Stimulated activated CD4-positive, alpha-beta T cell treated with anti-CD3 and anti-CD28 coated beads, Interleukin-1b, Interleukin-23, amount 100 ng/mL, for 1 hour (primary cell): ENCODE measurements at places on chromosomes 7 and 10.
A peak's percentile ranks its signal among the peaks of the same experiment; 100 is the strongest.

GRCh38 chr10:80094231-80094630 lies 15.8 kb downstream of the TMEM254 start:
- no peak for DNase-seq

- no peak for DNase-seq
Observed at GRCh38 chr7:67671006-67671548, 674.4 kb downstream of the TYW1 start.

DNA sequence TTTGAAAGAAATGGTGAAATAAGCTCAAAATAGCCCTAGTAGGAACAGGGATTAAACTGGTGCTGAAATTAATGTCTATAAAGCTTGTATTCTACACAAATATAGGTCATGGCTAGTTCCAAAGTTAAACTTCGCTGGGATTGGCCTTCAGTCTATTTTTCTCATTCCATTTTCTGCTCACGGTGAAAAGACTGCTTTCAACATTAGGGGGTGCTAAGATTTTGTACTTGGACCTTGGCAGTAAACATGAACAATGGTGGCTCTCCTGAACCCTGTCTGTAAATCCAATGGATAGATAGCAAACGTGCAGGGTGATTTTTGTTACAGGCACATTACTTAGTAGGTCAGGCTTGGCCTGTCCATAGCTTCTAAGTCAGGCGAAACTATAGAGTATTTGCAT lies 36.0 kb upstream of the RSU1 start:
- no peak for DNase-seq

- DNase-seq: no peak
Observed at GRCh38 chr10:35335133-35336083, 901 bp upstream of the CCNY start.

DNA sequence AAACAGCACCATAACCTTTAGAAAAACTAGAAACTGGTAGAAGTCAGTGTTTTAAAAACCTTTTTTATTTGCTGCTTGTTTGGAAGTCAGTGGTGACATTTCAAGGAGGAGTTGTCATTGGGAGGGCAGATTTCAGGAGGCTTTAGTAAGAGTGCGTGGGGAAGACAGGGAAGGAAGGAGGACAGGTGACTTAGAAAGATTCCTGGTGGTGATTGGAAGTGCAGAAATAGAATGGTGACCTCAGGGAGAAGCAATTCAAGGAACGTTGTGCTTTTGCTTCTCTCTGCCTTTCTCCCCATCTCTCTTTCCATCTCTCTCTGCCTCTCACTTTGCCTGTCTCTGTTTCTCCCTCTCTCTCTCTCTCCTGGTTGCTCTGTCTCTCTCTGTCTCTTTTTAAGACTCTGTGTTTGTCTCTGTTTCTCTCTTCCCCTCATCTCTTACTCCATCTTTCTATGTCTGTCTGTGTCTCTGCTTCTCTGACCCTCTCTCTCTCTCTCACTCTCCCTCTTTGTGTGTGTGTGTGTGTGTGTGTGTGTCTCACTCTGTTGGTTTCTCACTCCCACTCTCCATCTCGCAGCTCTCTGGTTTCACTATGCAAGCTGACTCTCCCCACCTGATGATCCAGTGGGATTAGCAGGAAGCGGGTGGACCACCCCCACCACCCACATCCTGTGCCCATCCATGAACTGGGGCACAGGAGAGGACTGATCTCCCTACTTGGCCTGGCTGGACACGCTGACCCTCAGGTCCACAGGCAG lies 10.9 kb upstream of the PFKP start:
- no peak for DNase-seq

DNA sequence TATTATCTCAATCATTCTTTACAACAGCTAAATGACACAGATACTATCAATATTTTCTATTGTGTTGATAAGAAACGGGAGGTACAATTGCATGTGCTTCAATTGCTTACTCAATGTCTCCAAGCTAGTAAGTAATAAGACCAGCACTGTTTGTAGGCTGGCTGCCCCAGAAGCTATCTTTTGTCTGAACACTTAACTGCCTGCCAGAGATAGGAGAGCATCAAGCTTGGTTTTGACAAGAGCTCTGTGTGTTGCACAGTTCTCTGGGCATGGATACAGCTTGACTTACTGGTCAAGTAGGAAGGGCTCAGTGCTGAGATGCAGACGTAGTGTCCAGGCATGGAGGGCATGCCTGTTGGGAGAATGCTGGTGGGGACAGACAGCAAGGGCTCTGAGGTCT lies 26.3 kb upstream of the CAPZA2 start:
- DNase-seq: no peak

DNA sequence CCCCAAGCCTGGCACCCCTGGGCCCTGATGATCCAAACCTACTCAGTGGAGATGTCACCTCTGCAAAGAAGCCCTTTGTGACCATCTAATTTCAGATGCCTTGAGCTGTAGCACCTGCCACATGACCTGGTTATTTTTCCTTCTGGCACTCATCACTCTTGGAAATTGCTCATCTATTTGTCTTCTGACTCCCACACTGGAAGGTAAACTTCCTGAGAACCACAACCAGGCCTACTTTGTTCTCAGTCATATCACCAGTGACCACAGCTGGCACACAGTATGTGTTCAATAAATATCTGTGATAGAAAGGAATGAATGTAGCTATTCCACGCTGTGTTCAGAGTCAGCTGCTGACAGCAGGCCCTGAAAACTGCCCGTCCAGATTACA lies 97.1 kb downstream of the SH3PXD2A start:
- no peak for DNase-seq

GRCh38 chr7:134618756-134619530 lies 27.7 kb upstream of the BPGM start:
- no peak for DNase-seq

DNA sequence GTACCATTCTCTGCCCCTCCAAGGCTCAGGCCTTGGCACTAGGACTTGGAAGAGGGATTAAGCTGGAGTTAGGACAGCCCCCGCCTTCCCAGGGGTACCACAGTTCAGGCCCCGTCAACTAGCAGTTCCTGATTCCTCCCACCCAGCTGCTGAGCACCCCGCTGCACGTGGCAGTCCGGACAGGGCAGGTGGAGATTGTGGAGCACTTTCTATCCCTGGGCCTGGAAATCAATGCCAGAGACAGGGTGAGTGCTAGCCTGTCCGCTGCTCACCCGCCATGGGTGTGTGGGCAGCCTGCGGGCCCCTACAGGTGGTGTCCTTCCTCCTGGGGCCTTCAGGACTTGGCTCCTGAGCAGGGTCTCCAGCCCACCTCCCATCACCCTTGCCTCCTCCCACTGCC lies 2.0 kb upstream of the HOGA1 start:
- DNase-seq: no peak

DNA sequence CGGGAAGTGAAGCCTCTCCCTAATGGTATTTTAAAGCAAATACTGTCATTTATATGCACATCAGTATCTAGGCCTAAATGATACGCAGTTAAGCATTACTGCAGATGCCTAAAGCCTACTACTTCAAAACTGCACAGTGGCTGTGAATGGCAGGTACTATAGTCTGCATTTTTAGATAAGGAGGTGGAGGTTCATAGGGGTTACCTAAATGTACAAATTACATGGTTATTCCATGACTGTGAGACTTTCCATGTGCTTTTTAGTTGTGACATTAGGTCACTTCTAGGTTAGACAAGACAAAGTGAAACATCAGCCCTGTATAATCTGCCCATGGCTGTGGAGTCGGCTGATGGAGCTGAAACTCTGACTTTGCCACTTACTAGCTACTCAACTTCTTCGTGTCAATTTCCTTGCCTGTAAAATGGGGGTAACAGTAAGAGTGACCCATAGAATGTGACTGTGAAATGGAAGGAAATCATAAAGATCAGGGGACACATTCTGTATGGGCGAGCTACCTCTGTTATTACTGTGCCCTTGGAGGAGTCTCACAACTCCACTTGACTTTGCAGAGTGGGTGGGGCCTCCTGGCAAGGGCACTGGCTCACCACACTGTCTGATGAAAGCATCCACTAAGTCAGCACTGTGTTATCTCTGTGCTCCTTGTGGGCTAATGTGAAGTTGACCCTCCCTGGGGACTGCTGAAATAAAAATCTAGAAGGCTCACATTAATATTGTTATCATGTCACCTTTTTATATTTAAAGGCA lies 239.4 kb downstream of the TNS3 start:
- DNase-seq: no peak

DNA sequence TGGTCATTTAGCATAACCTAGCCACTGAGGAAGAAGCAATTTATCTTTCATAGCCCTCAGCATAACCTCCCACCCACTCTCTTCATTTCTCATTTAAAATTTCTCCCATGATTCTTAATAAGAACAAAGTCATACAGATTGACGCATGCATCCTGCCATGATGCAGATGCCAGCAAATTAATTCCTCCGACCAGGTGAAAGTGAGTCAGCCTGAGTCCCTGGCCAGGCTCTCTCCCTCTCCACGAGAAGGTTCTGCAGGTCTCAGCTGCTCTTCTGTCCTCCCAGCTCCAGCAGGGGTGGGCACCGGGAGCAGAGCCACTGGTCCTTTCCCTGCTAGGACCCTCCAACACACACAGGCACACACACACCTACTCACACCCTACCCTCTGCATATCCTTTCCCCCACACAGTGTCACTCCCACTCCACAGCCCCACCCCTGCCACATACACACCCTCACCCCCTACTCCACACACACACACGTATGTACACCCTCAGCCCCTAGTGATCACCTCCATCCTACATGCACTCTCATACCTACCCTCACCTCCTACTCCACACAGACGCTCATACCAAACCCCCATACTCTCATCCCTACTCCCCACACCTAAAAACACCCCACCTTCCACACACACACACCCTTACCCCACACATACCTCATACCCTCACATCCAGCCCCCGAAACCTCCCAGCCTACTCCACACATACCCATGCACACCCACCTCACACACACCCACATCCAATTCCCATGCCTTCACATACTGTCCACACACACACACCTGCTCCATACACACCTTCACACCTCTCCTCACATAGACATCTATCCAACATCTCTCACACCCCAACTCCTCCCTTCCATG lies 78.0 kb downstream of the FAM13C start:
- no peak for DNase-seq

DNA sequence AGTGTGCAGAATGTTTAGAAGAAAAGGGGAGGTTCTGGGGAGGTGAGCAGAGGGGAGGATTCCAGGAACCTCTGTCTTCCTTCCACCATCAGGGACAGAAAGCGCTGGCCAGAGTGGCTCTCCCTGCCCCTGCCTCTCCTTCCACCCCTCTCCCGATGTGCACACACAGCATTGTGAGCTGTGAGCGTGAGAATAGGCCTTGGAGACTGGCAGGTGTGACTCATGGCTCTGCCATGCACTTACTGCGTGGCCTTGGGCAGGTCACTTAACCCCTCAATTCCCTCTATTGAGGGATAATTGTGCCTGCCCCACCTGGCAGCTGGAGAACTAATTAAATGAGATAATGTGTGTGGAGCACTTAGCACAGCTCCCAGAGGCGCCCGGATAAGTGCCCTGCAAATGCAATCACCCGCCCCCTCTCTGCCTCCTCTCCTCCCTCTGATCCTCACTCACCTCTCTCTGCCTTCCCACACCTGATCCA lies 115.4 kb downstream of the ZMIZ1 start:
- DNase-seq: no peak

DNA sequence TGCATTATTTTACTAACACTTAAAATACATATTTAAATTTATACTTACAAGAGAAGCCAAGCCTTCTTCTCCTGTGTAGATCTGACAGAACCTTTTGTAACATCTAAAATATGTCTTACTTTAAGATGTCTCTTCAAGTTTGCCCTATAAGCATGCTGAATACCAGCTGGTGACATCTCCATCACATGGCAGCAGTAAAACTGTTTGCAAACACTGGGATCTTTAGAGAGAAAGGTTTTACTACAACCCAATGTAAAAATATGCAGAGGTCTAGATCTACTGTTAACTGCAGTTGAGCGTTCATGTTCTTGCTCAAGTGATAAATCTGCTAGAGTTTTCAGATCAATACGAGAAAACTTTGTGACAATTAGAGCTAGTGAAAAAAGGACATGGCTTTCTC lies 23.2 kb downstream of the PDZD8 start:
- no peak for DNase-seq

DNA sequence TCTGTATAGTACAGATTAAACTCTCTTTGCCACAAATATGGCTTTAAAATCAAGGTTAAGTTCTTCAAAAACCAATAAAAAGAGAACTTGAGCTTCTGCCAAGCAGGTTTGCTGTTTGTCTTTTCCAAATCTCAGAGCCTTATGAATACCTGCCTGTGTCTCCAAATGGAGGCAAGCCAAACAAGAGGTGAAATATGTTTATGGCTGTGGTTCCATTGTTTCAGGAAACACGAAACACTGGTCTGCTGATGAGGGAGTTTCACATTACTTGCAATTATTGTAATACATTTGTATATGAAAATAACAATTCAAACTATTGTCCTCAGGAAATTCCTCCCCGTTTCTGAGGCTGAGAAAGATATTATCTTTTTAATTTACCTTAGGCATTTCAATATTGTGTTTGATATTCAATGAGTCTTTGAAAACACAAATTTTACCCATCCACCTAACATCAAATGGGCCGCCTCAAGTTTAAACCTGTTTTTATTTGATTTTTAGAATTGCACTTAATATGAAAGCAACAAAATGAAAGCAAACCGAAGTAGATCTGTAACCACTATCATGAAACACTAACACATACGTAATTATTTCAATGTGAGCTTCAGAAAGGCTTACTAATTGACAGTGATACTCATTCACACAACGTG lies 359.3 kb downstream of the HGF start:
- DNase-seq: no peak

GRCh38 chr7:120400806-120401455 lies 128.0 kb downstream of the KCND2 start:
- no peak for DNase-seq

DNA sequence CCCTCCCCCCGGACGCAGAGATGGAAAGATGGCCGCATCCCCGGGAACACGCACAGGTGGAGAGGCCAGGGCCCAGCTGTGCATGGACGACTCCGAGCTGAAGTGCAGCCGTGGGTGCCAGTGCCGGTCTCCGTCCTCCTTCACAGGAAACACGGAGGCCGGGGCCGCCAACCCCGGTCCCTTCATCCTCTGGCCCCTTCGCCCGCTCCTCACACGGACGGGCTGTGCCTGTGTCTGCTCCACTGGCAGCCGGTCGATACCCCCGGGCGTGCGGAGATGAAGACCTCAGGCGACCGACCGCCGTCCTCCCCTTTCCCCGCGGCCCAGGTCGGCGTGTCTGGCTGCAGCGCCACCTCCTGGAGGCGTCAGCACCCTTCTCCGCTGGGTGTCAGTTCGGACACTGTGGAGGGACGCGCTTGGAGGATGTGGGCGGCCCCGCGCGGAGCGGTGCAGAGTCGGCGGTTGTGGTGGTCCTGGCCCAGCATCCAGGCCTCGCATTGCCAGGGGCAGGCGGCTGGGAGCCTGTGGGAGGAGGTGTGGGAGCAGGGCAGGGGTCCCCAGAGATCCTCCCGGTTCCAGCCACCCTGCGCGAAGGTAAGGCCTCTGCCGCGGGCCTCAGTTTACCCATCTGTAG lies 9.9 kb downstream of the ZNF511 start:
- DNase-seq: peak; percentile 36
